Activated CD4-positive, alpha-beta memory T cell treated with anti-CD3 and anti-CD28 coated beads, Interleukin-2, amount 10 ng/mL, durations not matched to agents 7 days and 5 days (primary cell): ENCODE measurements at places on chromosomes 3 and 15. TPM values are rescaled to one million over a fixed set of nuclear protein-coding genes. Genes with fewer than 3 reads are reported as not detected.

- DNase-seq = no peak
- no peaks in the 10 kb centered on the region for H3K36me3 ChIP-seq
- no peaks in the 10 kb centered on the region for H3K4me1 ChIP-seq
- H3K27ac ChIP-seq = no peak overlapping the region
- no peak overlapping the region for H3K4me3 ChIP-seq
These were observed 230.3 kb upstream of the RGMA start for GRCh38 chr15:93319121-93319814.

DNA sequence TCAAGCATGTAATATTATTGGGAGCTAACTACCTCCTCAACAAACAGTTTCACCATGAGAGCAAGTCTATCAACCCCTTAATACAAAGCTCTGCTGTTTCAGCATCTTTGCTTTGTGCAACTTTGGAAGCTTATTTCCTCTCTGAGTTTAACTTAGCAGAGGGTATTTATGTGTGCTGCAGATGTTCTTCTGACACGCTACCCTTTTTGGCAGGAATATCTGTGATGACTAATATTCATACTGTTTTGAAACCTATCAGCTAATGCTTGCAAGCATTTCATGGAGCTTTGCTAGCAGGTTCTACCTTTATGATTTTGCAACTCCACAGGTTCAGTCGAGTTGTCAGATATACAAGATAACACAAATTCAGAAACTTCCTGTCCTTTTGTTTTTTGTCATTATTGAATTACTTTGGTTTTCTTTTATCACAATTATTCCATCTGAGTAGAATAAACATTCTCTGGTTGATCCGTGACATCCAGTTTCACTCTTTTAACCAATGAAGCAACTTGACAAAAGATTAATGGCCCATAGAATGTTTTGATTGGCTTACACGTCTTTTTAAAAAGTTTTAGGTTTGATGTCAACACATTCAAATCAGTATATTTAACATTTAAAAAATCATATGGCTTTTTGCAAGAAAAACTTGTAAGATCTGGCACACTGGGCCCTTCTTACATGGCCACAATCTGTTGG is 1.7 kb upstream of the SLC9A9 start:
- peaks cover 62% of the 10 kb centered on the region for H3K4me1 ChIP-seq
- H3K36me3 ChIP-seq = no peaks in the 10 kb centered on the region
- H3K4me3 ChIP-seq = peak overlapping the region; percentile 43

Gene TMPRSS7
- total RNA-seq = not detected

- H3K27ac ChIP-seq = no peak overlapping the region
- peak; percentile 76 for DNase-seq
- peaks cover 7% of the 10 kb centered on the region for H3K27me3 ChIP-seq
- H3K4me1 ChIP-seq = peaks cover 10% of the 10 kb centered on the region
- peak overlapping the region; percentile 65 for H3K4me3 ChIP-seq
These were observed 42.5 kb downstream of the TPRA1 start for GRCh38 chr3:127547761-127548605.

Gene CFAP44
- 3.3 TPM for total RNA-seq
